Right atrium auricular region (tissue), 2 donors: ENCODE measurements at places on chromosomes 12 and 14. TPM values are rescaled to one million over a fixed set of nuclear protein-coding genes. Genes with fewer than 3 reads are reported as not detected.

Gene MMP14
- 29.1 TPM for total RNA-seq

Gene CABP1
- 2.0 TPM for total RNA-seq

Gene CAPZA3
- not detected for total RNA-seq

Gene PLEKHG7
- not detected for total RNA-seq

Gene MMP19
- total RNA-seq: 7.7 TPM

Gene MED13L
- total RNA-seq: 64.1 TPM

Gene PDZRN4
- total RNA-seq: 1.6 TPM

Gene MYL6
- total RNA-seq: 567 TPM

Gene PLEKHH1
- total RNA-seq: 2.3 TPM

Gene ZNF140
- total RNA-seq: 6.1 TPM

Gene CISTR
- not detected for total RNA-seq

Gene CNTN1
- total RNA-seq: 0.19 TPM

Gene MEG3
- total RNA-seq: 9.5 TPM

Gene L3HYPDH
- 29.8 TPM for total RNA-seq

Gene PTCSC3
- total RNA-seq: not detected

Gene DHH
- total RNA-seq: 0.35 TPM

Gene TMEM116
- total RNA-seq: 9.3 TPM

Gene RD3L
- 25.2 TPM for total RNA-seq

Gene LRIG3
- total RNA-seq: 7.3 TPM

Gene ADAMTS20
- not detected for total RNA-seq

Gene ASCL1
- total RNA-seq: not detected

Gene CPNE8
- total RNA-seq: 33.1 TPM

Gene NAV3
- 4.4 TPM for total RNA-seq

Gene FBRSL1
- total RNA-seq: 19.3 TPM

Gene ZCCHC8
- total RNA-seq: 9.6 TPM

Gene PRIMA1
- total RNA-seq: 4.1 TPM

Gene TMEM121
- 5.8 TPM for total RNA-seq

Gene GPHN
- 14.9 TPM for total RNA-seq

Gene IRAK3
- 15.8 TPM for total RNA-seq

Gene LRRC10
- 3.1 TPM for total RNA-seq

Gene STAC3
- 0.48 TPM for total RNA-seq

Gene RIN3
- 6.6 TPM for total RNA-seq

Gene CHMP4A
- 31.6 TPM for total RNA-seq

Gene DTX1
- total RNA-seq: 1.2 TPM

Gene DPPA3
- total RNA-seq: not detected

Gene OTOGL
- 7.6 TPM for total RNA-seq

Gene EID3
- 3.3 TPM for total RNA-seq

Gene DNAI7
- total RNA-seq: 1.5 TPM

Gene BAG5
- 17.7 TPM for total RNA-seq

Gene LIN52
- total RNA-seq: 7.4 TPM

Gene APOLD1
- total RNA-seq: 70.2 TPM

Gene NANOG
- total RNA-seq: not detected

Gene BICDL1
- 47.2 TPM for total RNA-seq

Gene GLT1D1
- total RNA-seq: not detected
